ENCODE measurements at places on chromosomes 1 and 21.

DNA sequence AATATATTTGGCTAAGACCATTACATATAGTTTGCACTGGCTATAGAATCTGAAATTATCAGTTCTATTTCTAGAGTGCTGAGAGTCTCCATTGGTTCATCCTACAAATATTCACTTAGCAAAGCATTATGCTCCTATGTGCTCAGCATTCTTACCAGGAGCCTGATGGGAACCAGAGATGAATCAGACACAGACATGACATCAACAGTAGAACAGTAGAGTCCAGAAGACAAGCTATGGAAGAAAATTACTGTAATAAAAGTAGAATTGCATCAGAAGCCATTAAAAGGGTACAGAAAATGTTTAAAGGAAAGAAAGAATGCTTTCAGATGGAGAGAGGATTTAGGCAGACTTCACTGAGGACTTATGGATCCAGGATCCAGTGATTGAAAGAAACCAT, 271.7 kb upstream of the SNX7 start:
- no peak for DNase-seq

- no peak for DNase-seq
Measured at GRCh38 chr1:25185409-25186160, 46.7 kb downstream of the SYF2 start.

- DNase-seq: no peak
Measured at GRCh38 chr1:162404550-162405160, 7.3 kb downstream of the SH2D1B start.

- no peak for DNase-seq
Measured at GRCh38 chr1:17098446-17099317, 20.6 kb downstream of the PADI2 start.

DNA sequence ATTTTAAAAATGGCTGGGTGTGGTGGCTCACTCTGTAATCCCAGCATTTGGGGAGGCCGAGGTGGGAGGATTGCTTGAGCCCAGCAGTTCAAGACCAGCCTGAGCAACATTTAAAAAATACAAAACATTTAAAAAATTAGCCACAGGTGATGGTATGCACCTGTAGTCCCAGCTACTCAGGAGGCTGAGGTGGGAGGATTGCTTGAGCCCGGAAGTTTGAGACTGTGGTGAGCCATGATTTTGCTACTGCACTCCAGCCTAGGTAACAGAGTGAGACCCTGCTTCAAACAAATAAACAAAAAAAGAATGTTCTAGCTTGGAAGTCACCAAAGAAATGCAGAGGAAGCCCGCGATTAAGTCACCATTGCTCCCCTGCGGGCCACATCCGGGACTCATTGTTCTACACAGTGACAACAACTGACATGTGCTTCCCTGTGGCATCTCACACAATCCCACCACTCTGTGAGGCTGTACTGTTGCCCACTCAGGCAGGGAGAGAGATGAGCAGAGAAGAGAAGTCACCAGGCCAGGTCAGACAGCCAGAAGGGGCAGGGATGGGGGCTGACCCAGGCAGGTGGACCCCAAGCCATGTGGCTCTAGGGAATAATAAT, 18.4 kb upstream of the SPATC1L start:
- DNase-seq: no peak

GRCh38 chr1:115670476-115671175, 28.9 kb downstream of the VANGL1 start:
- no peak for DNase-seq

DNA sequence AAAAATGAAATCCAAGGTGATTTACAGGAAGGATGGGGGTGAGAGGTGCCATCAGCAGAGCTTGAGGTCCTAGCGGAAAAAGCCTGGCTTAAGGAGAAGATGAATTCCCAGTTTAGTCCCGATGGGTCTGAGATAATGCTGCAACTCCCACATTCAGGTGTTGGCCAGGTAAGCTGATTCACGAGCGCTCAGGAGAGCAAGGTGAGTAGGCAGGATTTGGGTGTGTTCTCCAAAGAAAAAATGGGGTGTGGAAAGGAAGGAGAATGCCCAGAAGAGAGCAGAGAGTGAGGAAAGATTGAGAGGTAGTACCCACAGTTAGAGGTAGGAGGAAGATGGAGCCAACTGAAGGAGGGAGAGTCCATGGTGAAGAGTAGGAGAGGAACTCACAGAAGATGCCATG, 12.5 kb downstream of the RIMS3 start:
- no peak for DNase-seq

- no peak for DNase-seq
Measured at GRCh38 chr1:1117469-1117831, 1.6 kb upstream of the C1orf159 start.

- DNase-seq: no peak
Measured at GRCh38 chr1:59657873-59658465, 156.8 kb upstream of the HOOK1 start.

- DNase-seq: no peak
Measured at GRCh38 chr1:225449774-225450173, 21.9 kb upstream of the LBR start.

GRCh38 chr1:22489278-22489677, 37.6 kb downstream of the ZBTB40 start:
- no peak for DNase-seq

DNA sequence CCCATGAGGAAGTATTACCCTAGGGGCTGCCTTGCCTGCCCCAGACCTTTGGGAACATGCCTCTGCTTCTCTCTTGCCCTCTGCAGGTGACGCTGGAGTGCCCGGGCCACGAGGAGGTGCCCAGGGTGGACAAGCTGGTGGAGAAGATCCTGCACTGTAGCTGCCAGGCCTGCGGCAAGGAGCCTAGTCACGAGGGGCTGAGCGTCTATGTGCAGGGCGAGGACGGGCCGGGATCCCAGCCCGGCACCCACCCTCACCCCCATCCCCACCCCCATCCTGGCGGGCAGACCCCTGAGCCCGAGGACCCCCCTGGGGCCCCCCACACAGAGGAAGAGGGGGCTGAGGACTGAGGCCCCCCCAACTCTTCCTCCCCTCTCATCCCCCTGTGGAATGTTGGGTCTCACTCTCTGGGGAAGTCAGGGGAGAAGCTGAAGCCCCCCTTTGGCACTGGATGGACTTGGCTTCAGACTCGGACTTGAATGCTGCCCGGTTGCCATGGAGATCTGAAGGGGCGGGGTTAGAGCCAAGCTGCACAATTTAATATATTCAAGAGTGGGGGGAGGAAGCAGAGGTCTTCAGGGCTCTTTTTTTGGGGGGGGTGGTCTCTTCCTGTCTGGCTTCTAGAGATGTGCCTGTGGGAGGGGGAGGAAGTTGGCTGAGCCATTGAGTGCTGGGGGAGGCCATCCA, 7.8 kb upstream of the HTR6 start:
- no peak for DNase-seq

DNA sequence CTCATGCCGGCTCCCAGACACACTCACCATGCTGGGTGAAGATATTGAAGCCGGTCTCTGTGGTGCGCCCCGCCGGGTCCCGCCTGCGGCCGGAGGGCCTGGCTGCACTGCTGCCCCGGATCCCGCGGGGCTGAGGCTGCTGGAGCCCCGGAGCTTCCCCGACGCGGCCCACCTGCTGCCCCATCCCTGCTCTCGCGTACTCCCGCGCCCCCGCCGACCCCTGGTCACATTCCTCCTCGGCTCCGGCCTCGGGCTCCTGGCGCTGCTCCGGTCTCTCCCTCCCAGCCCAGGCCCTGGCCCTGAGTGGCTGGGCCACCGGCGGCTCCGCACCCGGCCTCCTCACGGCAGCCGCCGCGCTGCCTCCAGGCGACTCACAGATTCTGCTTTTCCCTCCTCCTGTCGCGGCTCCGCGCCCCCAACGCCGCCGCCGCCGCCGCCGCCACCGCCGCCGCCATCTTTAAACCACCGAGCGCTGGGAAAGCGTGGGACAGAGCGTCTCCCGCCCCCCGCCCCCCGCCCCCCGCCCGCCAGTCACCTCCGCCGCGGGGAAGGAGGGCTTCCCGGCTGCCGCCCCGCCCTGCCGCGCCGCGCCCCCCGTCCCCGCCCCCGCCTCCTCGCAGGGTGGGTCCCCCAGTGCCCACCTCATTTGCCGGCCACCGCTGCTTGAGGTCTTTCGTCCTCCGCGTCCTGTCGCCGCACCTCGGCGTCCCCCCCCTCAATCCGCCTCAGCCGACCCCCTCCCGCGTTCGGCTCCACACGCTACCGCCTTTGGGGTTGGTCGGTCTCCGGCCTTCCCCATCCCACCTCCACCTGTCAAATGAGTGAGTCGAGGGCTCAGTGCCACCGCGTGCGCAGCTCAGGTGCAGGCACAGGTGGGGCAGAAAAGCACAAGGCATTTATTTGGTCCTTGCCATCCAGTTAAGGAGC, at the start of gene ABL2:
Gene ABL2 (minus strand): TSS at position 464 of the 927 bp plus-strand sequence. CDS start 280 bp downstream, at position 184.
- peak; percentile 90 for DNase-seq

- DNase-seq: no peak
Measured at GRCh38 chr21:31347435-31348032, 3.5 kb upstream of the TIAM1 start.

- no peak for DNase-seq
Measured at GRCh38 chr1:31417148-31417547, 4.1 kb downstream of the SERINC2 start.

GRCh38 chr1:229907884-229908638, 159.0 kb upstream of the GALNT2 start:
- DNase-seq: no peak

GRCh38 chr21:32494934-32495709, 82.6 kb downstream of the EVA1C start:
- no peak for DNase-seq

- no peak for DNase-seq
Measured at GRCh38 chr1:151124763-151125403, 21.5 kb downstream of the SEMA6C start.

GRCh38 chr1:157157501-157158190, 19.5 kb upstream of the ETV3 start:
- DNase-seq: no peak

All from iPS-NIHi11 (cell line).